ENCODE measurements at places on chromosomes 13 and 19.

DNA sequence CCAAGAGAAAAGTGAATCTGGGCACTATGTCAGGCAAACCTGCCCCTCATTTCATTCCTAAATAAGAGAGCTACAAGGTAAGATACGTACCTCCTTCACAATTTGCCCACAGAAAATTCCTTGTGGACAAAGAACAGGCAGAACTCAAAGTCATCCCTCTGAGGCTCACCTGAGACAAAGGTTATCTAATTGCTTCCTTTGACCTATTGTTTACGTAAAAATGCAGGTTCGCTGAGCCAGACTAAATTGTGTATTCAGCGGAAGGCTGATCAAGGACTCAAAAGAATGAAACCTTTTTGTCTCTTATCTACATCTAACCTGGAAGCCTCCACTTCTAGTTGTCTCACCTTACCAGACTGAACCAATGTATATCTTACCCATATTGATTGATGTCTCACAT, 213.3 kb downstream of the POSTN start:
- DNase-seq = no peak

DNA sequence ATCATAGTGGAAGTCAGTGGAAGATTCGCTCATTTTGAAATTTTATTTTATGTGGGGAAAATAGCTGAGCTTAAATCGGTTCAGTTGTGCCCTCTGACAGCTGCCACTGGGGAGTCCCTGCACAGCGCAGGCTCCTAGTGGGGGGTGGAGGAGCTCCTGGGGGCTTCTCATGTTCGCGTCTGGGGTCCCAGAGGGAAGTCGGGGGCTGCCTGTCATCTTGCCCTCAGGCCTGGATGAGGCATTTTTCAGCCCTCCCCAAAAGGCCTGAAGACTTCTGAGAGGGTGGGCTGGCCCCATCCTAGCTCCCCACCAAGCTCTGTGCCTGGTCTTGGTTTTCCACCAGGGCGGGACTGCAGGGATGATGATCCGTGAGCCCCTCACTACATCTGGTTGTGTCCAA, 82.1 kb downstream of the CHST8 start:
- no peak for DNase-seq

DNA sequence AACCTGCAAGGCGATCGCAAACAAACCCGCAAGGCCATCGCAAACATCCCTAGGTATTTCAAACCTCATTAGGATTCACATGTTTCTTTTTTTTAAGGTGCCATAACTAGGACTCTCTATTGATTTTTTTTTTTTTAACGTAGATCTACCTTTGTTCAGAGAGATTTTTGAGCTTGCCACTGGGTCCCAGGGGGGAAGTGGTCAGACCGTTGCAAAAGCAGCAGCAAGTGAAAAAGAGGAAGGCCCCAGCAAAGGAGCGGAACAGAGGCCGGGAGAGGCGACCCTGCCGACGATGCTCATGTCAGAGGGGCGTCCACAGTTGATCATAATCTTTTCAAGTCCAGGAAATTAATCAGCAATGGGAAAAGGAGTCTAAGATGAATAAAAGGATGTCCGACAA, 32.7 kb upstream of the FLT1 start:
- no peak for DNase-seq

DNA sequence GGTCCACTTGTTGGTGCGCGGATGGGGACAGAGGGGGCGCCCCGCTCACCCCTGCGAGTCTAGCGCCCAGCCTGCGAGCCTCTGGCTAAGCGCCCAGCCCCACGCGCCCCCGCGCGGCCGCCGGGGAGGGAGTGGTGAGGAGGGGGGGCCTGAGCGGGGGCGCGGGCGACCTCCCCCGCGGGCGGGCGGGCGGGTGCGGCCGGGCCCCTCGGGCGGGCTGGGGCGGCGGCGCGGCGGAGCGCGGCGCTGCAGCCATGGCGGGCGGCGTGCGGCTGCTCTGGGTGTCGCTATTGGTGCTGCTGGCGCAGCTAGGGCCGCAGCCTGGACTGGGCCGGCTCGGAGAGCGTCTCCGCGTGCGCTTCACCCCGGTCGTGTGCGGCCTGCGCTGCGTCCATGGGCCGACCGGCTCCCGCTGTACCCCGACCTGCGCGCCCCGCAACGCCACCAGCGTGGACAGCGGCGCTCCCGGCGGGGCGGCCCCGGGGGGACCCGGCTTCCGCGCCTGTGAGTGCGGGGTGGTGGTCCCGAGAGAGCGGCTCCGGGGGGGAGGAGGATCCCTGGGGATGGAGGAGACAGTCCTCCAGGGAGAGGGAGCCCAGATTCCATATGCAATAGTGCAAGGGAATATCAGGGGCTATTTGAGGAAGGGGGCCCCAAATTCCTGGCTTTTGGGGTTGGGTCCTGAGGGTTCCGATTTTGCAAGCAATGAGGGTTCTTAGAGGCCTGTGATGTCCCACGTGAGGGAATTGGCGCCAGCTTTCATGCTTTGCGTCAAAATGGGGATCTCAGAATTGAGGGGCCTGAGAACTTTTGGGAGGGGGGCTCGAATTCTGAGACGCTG, at the start of gene LTBP4:
Gene LTBP4 (plus strand): TSS at position 236 of the 841 bp plus-strand sequence. CDS start 19 bp downstream, at position 255.
- no peak for DNase-seq

DNA sequence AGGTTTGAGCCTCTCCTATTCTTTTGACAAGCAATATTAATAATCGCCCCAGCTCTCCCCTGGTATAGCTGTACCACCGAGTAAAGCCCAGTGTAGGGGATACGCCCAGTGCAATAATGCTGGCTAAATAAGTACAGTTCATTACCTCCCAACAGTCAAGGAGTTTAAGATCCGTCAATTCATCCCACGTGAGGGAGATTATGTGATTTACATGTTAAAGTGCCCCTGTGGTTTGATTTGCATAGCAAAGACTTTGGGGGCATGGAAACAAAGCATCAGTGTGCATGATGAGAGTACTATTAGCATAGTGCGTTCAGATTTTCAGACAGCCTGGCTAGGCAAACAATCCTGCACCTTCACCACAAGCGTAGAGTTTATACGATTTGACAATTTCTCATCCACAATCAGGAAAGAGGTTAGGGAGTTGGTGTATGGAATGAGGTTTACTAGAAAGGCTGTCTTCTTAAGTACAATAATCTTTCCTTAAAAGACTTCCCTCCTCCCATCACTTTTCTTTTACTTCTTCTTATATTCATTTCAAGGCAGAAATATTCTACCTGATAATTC, 754.0 kb downstream of the DIAPH3 start:
- DNase-seq = no peak

DNA sequence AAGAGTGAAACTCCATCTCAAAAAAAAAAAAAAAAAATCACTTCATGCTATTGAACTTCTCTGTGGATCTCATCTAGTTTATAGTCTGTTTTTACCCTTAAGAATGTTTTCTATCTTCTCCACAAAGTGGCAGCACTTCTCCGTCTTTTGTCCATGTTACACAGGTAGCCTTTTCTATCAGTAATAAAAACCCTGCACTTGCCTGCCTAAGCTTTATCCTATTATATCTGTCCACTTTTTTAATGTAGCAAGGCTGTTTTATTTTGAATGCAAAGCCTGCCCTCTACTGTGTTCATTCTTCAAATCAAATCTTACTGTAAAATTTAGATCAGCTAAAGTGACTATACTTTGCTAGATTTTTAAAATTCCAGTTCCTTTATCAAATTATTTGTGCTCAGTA, 124.0 kb downstream of the STOML3 start:
- DNase-seq = no peak

Data from NCI-H1417 treated with DMSO at 0.1 percent for 48 hours (cell line).